ENCODE measurements at places on chromosomes 3 and 15. TPM values are rescaled to one million over a fixed set of nuclear protein-coding genes. Genes with fewer than 3 reads are reported as not detected.
A peak's percentile ranks its signal among the peaks of the same experiment; 100 is the strongest.

- no peaks in the 10 kb centered on the region for H3K27me3 ChIP-seq
- H3K4me3 ChIP-seq, result no peak overlapping the region
- no peak overlapping the region for H3K27ac ChIP-seq
- peaks cover 90% of the 10 kb centered on the region for H3K36me3 ChIP-seq
- peaks cover 23% of the 10 kb centered on the region for H3K4me1 ChIP-seq
- DNase-seq, result peak; percentile 11
These were observed 61.1 kb downstream of the SLC6A6 start for GRCh38 chr3:14463330-14464140.

The CEP70 gene
- 51.0 TPM for total RNA-seq

The ACVR2B gene
- 2.9 TPM for total RNA-seq

The MCF2L2 gene
- total RNA-seq, result under 0.01 TPM

The ROBO2 gene
- total RNA-seq, result 0.36 TPM

Data from osteoblast (primary cell).